ENCODE measurements at places on chromosomes 5 and 9.
A peak's percentile ranks its signal among the peaks of the same experiment; 100 is the strongest.

DNA sequence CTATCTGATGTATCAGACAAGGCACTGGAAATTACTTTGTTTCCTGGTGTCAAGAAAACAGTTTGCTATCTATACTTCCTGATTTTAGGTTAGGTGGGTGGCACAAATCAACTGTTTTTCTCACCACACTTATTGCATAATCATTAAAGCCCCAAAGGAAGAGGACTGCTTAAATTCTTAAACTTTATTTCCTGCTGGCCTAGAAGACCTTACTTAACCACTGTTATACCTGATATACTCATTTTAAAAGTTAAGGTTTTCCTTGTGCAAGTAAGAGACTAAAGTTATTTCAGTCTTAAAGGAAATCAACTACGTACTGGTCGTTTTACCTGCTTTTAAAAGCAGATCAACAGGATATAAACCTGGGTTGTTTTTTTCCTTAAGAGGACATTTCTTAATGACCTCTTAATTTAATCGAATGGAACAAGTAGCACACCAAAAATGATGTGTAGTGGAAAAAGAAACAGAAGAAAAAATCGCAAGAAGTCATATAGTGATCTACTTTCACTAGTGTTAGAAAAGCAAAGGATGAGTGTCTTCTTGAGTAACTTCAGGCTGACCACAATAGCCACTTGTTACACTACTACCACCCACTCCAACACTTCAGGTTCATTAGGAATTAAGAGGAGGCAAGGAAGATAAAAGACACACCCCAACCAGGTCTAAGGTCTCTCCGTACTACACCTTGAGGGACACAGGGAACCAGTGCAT is 974 bp downstream of the CLINT1 start:
- peak overlapping the region; percentile 97 for H3K4me3 ChIP-seq
- peaks cover 5% of the 10 kb centered on the region for H3K4me1 ChIP-seq
- H3K27me3 ChIP-seq: no peaks in the 10 kb centered on the region
- no peaks in the 10 kb centered on the region for H3K36me3 ChIP-seq
- peak overlapping the region; percentile 96 for H3K27ac ChIP-seq
- no peak for DNase-seq

GRCh38 chr5:175555168-175555785 is 76.9 kb downstream of the SFXN1 start:
- no peaks in the 10 kb centered on the region for H3K36me3 ChIP-seq
- no peak for DNase-seq
- no peaks in the 10 kb centered on the region for H3K4me1 ChIP-seq
- H3K4me3 ChIP-seq: no peak overlapping the region

DNA sequence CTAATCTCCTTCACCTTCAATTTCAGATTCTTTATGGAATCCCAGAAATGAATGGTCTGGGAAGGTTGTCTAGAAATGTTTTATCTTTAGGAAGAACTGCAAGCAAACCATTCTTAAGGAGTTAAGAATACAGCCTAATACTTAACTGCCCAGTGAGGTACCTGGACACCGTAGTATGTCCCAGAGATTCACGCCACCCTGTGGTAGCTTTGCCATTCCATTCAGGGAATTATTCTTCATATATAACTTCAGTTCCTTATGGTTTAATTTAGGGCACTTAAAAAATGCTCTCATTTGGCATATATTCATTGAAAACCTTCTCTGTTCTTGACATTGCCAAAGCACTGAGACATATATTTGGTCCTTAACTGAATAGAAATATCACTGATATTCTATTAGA is 49.7 kb downstream of the ACTBL2 start:
- H3K4me3 ChIP-seq: no peak overlapping the region
- no peak overlapping the region for H3K27ac ChIP-seq
- H3K27me3 ChIP-seq: no peaks in the 10 kb centered on the region
- no peak for DNase-seq
- peaks cover 6% of the 10 kb centered on the region for H3K4me1 ChIP-seq
- H3K36me3 ChIP-seq: no peaks in the 10 kb centered on the region

DNA sequence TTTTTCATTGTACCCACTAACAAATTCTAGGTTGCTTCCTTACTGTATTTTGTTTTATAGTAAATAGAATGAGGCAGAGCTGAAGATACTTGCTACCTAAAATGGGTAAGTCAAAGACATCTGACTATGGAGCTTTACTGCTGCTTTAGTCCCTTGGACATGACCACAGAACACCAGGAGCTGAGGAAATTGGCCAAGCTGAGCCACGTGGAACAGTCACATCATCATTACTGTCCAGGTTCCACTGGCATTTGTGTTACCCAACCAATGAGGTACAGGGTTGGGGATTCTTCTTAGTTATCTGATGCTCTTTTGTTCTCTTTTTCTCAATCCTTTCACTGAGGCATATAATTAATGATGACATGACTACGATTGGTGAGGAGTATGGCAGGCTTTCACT is 47.1 kb downstream of the SSBP2 start:
- no peaks in the 10 kb centered on the region for H3K36me3 ChIP-seq
- no peak overlapping the region for H3K27ac ChIP-seq
- DNase-seq: no peak
- H3K4me1 ChIP-seq: no peaks in the 10 kb centered on the region
- no peaks in the 10 kb centered on the region for H3K27me3 ChIP-seq
- H3K4me3 ChIP-seq: no peak overlapping the region

DNA sequence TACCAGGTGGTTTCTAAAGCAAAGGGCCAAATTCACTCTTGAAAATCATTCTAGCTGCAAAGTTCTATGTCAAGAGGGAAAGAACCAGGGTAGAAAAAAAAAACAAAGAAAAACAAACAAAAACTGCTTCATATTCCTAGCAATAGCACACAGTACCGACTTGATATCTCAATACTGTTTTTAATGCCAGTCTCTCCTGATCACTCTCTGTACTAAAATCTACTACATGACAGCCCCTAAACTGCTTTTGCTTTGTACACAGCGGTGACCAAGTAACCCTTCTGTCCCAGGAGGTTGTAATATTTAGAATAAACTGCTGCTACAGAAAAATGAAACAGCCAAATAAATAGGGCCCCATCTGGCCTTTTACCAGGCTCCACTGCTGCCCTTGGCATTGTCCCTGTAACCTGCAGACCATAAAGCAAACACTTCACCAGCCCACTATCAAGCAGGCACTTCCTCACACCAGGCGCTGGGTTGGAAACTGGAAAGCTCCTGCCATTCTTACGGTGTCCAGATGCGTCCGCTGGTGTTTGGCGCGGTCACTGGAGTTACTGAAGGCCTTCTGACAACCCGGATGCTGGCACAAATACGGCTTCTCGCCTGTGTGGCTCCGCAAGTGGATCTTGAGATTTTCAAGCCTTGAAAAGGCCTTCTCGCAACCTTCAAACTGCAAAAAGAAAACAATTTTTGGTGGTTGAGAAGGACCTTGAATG is 363.2 kb downstream of the GLIS3 start:
- DNase-seq: no peak
- no peaks in the 10 kb centered on the region for H3K36me3 ChIP-seq
- H3K4me1 ChIP-seq: no peaks in the 10 kb centered on the region
- H3K27ac ChIP-seq: no peak overlapping the region
- no peak overlapping the region for H3K4me3 ChIP-seq

DNA sequence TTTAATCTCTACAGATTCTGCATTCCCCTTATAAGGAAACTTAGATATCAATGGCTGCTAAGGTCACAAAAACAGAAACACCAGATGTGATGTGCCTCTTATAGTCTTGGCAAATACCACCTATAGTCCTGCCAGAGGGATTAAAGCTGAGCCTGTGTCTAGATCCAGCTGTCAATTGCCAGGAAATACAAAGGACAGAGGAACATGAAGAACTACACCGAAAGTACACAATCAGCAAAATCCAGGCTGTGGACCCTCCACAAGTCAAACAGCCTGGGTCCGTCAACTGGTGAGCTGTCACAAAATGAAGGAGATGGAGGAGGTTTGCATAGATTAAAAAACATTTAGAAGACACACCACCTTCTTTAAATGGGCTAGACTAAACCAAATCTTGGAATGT is 85.4 kb downstream of the KLF4 start:
- H3K4me3 ChIP-seq: no peak overlapping the region
- no peak overlapping the region for H3K27ac ChIP-seq
- no peaks in the 10 kb centered on the region for H3K27me3 ChIP-seq

DNA sequence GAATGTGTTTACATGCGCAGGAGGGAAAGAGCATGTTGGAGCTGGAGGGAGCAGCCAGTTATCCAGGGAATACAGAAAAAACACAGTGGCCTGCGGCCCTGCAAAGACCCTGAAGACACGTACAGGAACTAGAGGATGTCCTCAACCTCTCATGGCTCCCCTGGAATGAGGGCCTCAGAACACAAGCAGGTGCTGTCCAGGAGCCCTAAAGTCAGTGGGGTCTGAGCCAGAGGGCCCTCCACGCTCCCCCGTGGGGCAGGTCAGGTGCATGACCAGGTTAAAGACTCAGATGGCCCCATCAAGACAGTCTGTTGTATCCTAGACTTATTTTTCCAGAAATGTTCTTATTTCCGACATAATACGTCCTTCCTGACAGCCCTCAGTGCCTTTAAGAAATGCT is 106.9 kb downstream of the ROR2 start:
- no peak overlapping the region for H3K4me3 ChIP-seq
- H3K4me1 ChIP-seq: no peaks in the 10 kb centered on the region

DNA sequence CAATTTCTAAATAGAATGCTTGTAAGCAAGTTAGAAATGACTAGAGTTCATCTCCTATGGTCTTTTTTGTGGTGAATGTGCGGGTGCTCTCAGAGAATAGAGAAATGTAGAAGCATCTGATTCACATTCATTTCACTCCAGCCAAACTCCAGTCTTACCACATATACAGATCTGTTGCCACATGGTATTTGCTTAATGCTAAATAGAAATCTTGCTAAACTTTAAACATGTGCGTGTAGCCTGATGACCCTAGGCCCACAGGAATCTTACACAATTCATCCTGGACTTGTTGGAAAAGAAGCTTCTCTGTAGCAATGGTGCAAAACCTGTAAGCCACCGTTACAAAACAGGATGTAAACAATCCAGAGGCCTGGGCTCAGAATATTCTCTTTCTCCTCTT is 135.2 kb downstream of the PCSK1 start:
- H3K36me3 ChIP-seq: no peaks in the 10 kb centered on the region
- no peaks in the 10 kb centered on the region for H3K27me3 ChIP-seq

DNA sequence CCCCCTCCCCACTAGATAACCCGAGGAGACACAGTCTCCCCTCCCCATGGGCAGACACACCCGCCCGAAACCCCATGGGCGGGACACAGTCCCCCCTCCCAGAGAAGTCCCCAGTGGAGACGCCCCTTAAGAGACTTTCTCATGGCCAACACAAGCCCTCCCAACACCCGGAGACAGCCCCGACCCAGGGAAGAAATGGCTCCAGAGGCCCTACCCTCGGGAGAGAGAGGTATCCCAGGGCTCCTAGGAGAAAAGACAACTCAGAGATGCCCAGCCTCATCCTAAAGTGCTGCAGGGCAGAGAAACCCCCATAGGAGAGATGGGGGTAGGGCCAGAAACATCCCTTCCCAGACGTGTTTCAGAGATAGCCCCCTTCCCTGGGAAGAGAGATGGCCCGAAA is 27.4 kb downstream of the PCDH1 start:
- peaks cover 3% of the 10 kb centered on the region for H3K4me1 ChIP-seq
- no peaks in the 10 kb centered on the region for H3K36me3 ChIP-seq
- DNase-seq: no peak

DNA sequence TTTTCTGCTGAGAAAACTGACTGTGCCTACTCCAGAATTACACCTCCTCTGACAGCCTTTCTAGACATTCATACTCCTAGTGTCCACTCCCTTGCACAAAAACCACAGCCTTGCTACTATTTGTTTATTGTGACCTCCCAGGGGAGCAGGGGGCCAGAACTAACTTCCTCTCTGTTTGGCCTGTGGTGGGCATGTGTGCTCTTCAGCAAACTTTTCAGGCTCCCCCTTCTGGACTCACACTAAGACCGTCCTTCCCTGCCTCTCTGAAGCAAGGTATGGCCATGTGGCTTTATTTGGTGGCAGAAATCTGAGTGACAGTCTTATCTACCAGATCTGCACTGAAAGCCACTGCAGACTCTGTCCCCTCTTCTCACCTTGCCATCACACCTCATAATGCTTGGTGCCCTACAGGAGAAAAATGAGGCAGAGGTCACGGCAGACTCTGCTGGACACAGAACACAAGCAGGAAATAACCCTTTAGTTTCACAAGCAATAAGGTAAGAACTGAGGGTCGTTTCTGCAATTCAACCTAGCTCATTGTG is 28.2 kb downstream of the LIFR start:
- H3K36me3 ChIP-seq: no peaks in the 10 kb centered on the region
- no peak overlapping the region for H3K4me3 ChIP-seq
- no peaks in the 10 kb centered on the region for H3K27me3 ChIP-seq
- DNase-seq: no peak
- H3K4me1 ChIP-seq: no peaks in the 10 kb centered on the region

GRCh38 chr9:110892689-110893088 is 145.6 kb downstream of the LPAR1 start:
- H3K4me1 ChIP-seq: no peaks in the 10 kb centered on the region
- H3K4me3 ChIP-seq: no peak overlapping the region
- no peak for DNase-seq
- peak overlapping the region; percentile 35 for H3K27ac ChIP-seq
- no peaks in the 10 kb centered on the region for H3K36me3 ChIP-seq
- H3K27me3 ChIP-seq: no peaks in the 10 kb centered on the region

GRCh38 chr5:90214991-90215390 is 194.6 kb downstream of the CETN3 start:
- H3K27ac ChIP-seq: no peak overlapping the region
- DNase-seq: no peak
- H3K4me3 ChIP-seq: no peak overlapping the region
- H3K36me3 ChIP-seq: no peaks in the 10 kb centered on the region
- no peaks in the 10 kb centered on the region for H3K27me3 ChIP-seq
- H3K4me1 ChIP-seq: no peaks in the 10 kb centered on the region

GRCh38 chr9:98092613-98092931 is 26.4 kb downstream of the TRIM14 start:
- no peak overlapping the region for H3K27ac ChIP-seq
- no peaks in the 10 kb centered on the region for H3K36me3 ChIP-seq
- H3K27me3 ChIP-seq: no peaks in the 10 kb centered on the region
- H3K4me1 ChIP-seq: no peaks in the 10 kb centered on the region
- no peak overlapping the region for H3K4me3 ChIP-seq
- DNase-seq: no peak

GRCh38 chr5:57450991-57451876 is 31.4 kb downstream of the ACTBL2 start:
- no peak overlapping the region for H3K4me3 ChIP-seq
- no peak for DNase-seq
- H3K27ac ChIP-seq: peak overlapping the region; percentile 17
